ENCODE measurements at places on chromosomes 1 and 21.

- peak; percentile 97 for DNase-seq
These were observed at the start of gene WDR4 for GRCh38 chr21:42878993-42879787. Gene WDR4 (minus strand): TSS chr21:42879539. CDS start chr21:42879495, 44 bp downstream.

DNA sequence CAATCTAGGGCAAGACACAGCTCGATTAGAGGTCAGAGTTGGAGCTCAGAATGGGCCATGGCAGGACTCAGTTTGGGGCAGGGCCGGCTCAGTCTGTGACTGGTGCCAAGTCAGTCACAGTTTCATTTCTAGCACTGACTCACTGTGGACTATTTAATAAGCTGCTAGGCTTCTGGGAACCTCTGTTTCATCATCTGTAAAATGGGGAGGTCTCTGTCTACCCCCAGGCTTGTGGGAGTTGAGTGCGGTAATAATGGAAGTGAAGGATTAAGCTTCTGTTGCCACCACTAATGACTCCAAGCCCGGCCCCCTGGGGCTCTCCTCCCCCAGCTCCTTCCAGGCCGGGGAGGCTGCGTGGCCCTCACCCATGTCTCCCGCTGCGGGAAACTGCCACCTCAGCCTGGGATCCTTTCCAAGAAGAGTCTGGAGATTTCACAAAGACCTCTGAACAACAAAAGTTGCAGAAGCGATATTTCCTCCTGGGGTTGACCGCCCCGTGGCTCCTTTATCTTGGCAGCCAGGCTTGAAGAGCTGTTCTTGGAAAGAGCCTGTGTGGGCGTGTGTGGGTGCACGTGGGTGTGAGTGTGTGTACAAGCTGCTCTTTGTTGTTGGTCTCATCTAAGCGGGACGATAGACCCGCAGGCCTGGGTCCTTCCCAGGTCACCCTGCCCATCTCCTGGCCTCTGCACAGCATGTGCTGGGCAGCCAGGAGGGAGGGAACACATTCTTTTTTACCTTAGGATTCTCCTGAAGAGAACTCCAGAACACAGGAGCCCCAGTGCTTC, 29.1 kb downstream of the KNCN start:
- DNase-seq = no peak

DNA sequence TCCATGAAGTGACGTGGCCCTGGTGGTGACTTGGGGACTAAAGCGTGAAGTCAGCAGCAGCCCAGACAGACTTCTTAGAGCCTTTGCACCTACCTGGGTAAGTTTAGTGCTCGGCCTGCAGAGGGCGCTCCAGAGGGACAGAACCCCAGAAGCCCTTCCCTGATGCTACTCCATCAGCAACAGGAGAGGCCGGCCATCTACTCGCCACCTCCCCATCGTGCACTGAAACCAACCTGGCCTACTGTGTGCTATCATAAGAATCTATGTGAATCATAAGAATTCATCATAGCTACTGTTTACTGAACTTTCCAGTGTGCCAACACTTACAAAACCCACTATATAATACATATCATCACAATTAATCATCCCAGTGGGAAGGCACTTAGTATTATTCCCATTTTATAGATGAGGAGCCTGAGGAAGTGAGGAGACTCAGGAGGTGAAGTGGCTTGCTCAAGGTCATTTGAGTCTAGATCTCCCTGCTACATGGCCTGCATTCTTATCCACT, 7.9 kb upstream of the EDN2 start:
- DNase-seq = no peak

- DNase-seq = no peak
These were observed 30.2 kb upstream of the C1orf105 start for GRCh38 chr1:172390301-172390682.

DNA sequence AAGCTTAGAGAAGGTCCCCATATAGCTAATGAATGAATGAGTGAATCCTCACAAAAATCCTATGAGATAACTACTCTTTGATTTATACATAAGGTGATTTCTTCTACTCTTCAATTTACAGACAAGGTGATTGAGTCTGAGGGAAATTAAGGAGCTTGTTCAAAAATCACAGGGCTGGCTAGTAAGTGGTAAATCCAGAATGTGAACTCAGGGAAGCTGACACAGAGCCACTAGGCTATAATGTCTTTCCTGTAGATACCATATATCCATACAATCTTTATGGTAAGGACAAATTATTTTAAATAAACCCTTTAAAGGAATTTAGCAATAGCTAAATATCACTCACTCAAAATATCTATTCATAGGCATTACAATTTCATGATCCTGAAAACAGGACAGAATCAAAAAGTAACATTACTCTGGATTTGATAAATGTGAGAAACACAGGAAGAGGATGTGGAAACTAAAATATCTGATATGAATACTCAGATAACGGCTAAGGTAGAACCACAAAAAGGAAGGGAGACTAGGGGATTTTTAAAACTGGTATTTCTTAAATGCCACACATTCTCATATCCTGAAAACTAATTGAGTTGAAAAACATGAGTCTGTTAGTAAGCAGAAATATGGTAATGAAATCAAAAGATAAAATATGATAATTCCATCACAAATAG, 108.2 kb downstream of the NBPF12 start:
- DNase-seq = no peak

GRCh38 chr1:50438945-50439344, 15.7 kb upstream of the DMRTA2 start:
- no peak for DNase-seq

GRCh38 chr1:30696831-30697230, 26.6 kb downstream of the MATN1 start:
- no peak for DNase-seq

- peak; percentile 47 for DNase-seq
These were observed 59.2 kb downstream of the ABCA4 start for GRCh38 chr1:94061513-94062443.

DNA sequence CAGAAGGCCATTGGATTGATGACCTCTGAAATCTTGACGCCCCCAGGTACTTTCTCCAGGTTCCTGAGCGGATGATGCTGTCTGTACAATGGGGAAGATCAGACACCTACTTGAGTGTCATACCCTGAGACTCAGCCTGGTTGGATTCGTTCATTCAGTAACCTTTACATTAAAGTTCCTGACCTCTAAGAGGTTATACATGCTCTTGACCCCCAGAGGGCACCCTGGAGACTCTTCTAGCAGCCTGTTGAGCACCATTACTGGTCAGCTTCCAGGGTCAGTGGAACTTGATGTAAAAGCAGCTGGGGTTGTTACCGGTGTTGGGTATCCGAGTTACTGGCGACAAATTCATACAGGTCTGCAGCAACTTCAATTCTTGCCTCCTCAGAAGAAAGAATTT, 114.3 kb upstream of the ZNF678 start:
- peak; percentile 21 for DNase-seq

DNA sequence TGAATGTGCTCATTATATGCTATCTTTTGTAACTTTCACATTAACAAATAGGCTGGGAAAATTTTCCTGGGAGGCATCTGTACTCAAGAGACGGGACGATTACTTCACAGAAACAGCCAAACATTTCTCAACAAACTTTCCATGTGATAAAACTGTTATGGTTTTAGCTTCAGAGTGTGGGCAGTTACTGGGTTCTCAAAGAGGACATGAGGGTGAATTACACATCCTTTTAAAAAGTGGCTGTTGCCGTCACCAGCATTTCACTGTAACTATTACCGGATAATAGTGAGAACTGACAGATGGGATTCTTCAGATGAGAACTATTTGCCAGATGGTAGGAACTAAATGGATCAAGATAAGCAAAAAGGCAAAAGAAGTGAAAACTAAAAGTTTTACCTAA, 109.1 kb downstream of the APP start:
- no peak for DNase-seq

GRCh38 chr1:48792961-48793360, 16.3 kb upstream of the BEND5 start:
- no peak for DNase-seq

DNA sequence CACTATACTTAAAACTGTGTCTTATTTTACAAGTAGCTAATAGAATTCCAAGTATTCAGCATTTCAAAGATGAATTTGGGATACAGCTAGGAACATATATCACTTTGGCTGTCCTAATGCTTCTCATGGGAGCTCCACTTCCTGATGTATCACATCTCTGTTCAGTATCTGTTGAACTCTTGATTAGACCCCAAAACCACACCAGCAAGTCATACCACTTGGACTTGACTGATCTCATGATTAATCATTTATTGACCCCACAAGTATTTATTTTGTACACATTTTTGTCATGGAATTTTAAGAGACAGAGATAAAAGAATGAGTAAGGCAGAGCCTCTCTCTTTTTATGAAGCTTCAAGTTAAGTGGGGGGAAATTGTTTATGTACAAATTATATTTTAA, 30.0 kb downstream of the TMPRSS15 start:
- DNase-seq = no peak

DNA sequence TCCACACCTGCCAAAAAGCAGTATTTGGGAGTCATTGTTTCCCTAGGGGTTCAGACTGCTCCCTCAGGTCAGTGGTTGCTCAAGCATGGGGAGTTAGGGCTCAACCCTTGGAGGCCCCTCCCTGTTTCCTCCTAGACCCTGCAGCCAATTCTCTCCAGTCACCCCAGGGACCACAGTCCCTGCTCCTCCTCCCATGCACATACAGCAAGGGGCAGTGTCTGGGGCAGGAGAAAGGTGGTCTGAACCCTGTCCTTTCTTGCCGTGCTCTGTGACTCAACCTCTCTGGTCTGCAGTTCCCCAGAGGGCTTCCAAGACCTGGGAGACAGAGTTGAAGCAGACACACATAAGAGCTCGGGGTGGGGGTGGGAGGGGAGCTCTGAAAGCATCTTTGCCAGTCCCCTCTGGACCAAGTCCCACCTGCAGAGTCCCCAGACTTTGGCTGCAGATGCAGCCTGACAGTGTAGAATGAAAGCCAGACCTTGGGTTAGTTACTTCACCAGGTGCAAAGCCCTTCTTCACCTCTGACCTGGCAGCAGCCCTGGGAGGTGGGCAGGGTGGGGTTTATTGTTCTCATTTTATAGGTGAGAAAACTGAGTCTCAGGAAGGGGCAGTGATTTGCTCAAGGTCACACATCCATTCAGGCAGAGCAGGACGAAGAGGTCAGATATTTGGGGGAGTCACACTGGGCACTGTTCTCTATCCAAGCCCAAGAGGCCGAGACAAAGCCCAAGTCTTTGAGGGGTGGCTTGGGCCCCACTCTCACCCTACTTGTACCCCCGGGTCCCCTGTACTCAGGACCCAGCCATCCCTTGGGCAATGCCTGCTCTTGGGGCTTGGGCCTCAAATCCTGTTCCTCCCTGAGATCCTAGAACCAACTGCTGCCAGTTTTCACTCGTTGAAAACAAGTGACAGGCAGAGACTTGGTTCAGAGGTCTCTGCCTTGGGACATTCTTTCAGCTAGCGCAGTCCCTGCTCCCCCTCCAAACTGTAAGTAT, 748 bp downstream of the PDZK1IP1 start:
- no peak for DNase-seq

DNA sequence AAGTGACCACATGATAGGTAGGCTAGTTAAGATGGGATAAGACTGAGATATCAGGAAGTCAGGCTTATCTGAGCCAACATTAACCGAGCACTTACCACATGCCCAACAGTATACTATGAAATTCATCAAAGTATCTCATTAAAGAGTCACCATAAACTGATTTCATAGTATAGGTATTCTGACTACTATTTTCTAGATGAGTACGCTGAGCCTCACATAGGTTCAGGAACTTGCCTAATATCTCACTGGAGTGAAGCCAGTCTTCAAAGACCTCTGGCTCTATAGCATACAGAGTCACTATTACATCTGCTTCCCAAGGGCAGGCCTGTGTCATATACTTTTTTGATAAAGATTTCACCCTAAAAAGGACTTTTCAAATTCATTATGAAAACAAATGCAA, 115.6 kb upstream of the NGF start:
- no peak for DNase-seq

GRCh38 chr1:32972814-32973428, 8.3 kb upstream of the RNF19B start:
- DNase-seq = peak; percentile 87

DNA sequence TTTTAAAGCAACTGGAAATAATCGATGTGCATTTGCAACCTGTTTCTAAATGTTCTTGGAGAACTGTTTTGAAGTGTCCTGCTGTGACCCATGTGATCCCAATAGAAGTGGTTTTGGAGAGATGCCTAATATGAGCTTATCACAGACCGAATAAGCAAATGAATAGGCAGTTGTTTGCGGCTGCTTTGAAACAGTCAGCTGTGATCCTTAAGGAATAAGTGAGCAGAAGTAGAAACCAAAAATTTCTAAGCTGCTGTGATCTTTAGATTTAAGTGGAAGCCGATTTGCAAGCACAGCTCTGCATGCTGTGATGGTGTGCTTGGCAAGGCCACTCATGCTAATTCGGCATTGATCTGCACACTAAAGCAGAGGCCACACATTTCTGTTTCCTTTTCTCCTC, 329.5 kb upstream of the DUSP10 start:
- DNase-seq = peak; percentile 34

DNA sequence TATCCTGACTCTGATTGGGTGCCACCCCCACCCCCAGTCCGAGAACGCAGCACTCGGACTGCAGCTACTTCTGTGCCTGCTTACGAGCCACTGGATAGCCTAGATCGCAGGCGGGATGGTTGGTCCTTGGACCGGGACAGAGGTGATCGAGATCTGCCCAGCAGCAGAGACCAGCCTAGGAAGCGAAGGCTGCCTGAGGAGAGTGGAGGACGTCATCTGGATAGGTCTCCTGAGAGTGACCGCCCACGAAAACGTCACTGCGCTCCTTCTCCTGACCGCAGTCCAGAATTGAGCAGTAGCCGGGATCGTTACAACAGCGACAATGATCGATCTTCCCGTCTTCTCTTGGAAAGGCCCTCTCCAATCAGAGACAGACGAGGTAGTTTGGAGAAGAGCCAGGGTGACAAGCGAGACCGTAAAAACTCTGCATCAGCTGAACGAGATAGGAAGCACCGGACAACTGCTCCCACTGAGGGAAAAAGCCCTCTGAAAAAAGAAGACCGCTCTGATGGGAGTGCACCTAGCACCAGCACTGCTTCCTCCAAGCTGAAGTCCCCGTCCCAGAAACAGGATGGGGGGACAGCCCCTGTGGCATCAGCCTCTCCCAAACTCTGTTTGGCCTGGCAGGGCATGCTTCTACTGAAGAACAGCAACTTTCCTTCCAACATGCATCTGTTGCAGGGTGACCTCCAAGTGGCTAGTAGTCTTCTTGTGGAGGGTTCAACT, 2.1 kb downstream of the RBM15 start:
- no peak for DNase-seq

DNA sequence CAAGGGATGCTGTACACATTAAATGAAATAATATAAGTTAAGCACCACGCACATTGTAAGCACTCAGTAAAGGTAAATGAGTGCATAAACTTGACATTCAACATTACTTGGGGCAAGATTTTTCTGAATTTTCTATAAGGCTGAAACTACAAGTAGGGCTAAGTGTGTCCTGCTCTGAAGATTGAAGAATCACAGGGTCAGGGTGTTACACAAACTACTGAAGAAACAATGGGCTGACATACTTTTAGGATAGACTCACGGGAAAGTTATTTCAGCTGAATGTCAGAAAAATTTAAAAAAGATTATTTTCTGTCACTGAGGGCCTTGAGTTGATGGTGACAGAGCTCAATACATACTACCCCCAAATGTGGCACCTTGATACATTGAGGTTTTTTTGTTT, 644.2 kb upstream of the PLXNA2 start:
- no peak for DNase-seq

- DNase-seq = no peak
These were observed 75.7 kb downstream of the PHTF1 start for GRCh38 chr1:113683384-113684152.
